H9 (cell line): ENCODE measurements at places on chromosomes 11 and 22. TPM values are rescaled to one million over a fixed set of nuclear protein-coding genes. Genes with fewer than 3 reads are reported as not detected.

The SLC22A6 gene
- total RNA-seq = not detected in 2 replicates

The KIAA1671 gene
- 20.7 and 22.6 TPM in 2 replicates for total RNA-seq

GRCh38 chr11:23143022-23143421 is 282.7 kb upstream of the CCDC179 start:
- H3K36me3 ChIP-seq = no peaks in the 10 kb centered on the region
- no peak for DNase-seq
- H3K4me3 ChIP-seq = no peak overlapping the region
- no peaks in the 10 kb centered on the region for H3K27me3 ChIP-seq
- no peak overlapping the region for H3K27ac ChIP-seq
- H3K4me1 ChIP-seq = no peaks in the 10 kb centered on the region; the same call in 1 of the 2 replicates

GRCh38 chr11:94775567-94776327 is 7.6 kb downstream of the AMOTL1 start:
- no peak overlapping the region for H3K4me3 ChIP-seq
- H3K36me3 ChIP-seq = no peaks in the 10 kb centered on the region
- no peak overlapping the region for H3K27ac ChIP-seq
- no peaks in the 10 kb centered on the region for H3K27me3 ChIP-seq
- DNase-seq = no peak
- H3K4me1 ChIP-seq = peaks cover 9% of the 10 kb centered on the region
